ENCODE measurements at places on chromosomes 3 and 15.

DNA sequence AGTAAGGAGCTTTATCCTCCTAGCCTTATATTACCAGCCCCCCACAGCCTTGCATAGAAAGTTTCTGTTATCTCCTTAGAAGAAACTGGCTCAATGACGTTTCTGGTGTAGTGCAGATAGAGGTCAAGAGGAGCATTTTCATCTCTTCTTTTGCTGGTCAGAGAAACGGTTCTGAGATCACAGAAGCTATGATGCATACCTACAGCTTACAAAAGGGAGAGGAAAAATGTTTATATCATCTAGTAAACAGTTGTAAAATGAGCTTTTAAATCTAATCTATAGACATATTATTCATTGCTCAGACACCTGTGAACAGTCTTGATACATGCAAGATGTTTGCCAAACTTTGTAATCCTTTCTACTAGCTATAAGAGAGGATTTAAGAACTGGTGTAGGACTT is 68.0 kb downstream of the GMPS start:
- DNase-seq, result no peak

DNA sequence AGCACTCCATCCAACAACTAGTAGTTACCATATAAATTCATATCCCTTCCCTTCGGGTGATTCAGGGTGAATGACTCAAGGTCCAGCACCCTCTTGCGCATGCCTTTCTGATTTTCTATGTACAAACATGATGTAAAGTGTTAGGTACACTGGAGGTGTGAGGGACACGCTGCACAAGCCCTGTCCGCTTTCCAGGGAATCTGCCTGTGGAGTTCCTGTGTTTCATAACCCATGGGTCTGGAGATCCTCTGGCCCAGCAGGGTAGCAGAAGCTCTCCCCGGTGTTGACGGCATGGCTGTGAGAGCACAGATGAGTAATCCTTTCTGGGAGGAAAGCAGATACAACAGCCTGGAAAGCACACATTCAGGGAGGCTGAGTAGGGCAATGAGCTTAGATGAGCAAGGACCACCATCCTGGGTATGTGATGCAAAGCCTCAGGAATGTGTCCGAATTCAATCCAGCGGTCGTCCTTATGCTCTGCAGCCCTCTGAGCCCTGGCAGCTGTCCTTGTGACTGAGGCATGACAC is 142.9 kb upstream of the TP63 start:
- DNase-seq, result no peak

DNA sequence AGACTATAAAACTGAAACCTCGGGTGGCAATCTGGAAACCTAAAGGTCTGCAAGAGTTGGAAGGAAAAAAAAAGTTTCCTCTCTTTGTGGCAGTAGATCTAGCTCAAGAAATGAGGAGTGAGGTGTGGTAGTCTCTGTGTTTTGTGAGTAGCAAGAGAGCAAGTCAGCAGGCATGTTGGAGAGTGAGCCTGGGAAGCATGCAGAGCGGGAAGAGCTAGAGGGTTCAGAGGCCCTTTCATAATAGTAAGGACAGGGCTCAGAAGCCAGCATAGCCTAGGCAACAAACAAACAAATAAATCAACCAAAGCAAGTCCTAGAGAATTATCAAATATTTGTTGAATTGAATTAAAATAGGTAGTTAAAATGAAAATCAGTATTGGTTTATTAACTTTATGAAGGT is 189.7 kb upstream of the CBLB start:
- no peak for DNase-seq

DNA sequence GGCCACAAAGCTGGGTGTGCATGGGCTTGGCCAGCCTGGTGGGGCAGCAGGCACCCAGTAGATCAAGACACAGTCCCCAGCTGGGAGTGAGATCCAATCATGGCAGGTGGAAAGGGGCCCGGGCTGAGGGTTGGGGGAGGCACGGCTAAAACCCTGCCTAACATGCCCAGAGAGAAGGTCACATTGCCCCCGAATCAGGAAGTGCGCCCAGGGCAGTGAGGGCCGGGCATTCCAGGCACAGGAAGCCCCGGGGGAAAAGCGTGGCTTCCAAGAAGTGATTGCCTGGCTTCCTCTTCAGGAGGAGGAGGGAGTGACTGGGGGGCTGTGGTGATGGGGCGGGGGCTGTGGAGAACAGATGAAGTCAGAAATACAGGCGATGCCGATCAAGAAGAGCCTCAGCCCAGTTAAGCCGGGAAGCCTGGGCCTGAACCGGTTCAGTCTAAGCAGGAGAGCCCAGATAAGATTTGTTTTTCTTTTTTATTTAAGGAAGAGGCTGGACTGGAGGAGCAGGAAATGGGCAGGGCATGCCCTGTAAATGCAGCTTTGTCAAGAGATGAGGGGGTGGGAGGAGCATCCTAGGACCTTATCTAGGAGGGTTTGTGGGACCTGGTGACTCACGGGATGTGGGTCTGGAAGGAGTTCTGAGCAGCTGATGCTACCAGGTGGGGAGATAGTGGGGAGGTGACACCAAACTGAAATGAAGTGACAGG is 83.9 kb downstream of the CHSY1 start:
- DNase-seq, result no peak

DNA sequence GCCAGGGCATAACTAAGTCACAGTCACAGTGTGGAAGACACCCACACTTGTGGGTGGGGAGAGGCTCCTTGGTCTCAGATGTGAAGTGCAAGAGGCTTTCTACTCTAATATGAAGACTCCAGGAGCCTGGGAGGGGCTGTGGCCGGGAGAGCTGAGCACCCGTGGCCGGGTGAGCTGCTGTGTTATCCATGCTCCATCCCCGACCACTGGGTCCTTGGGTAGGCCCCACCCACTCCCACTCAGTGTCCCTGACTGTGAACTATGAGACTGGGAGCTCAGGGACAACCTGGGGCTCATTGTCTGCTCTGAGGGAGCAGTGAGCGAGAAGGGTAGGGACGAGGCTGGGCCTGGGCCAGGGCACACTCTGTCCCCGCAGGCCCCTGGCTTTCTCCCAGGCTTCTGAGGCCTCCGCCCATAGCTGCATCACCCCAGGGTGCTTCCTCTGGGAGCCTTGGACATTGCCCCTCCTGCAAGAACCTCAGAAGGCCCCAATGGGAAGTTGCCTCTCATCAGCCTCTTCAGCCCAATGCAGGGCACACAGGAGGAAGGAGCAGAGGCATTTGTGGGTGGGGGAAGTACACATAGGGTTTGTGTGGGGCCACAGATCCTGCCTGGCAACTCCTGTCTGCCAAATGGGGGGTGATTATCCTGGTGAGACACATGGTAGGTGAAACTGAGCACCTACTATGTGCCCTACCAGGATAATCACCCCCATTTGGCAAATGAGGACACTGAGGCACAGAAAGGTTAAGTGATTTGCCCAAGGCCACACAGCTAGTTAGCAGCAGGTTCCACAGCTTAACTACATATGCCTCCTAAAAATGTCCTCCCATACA is 2.4 kb downstream of the ANPEP start:
- DNase-seq, result no peak

- no peak for DNase-seq
These were observed 262.2 kb downstream of the CHL1 start for GRCh38 chr3:458653-459310.

DNA sequence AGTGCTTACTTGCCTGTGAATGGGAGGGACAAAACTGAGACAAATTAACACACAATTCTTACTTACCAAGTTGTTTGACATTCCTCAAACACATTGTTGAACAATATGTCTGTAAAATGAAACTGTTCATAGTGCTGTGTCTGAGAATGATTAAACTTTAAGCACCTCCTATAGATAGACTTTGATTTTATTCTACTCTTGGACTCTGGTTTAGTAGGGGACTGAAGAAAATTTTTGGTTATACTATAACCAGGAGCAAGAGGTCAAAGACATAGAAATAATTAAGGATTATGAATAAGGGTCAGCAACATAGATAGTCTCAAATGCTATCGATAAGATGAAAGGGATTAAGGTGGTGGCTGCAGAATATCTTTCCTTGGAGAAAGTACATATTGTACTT is 7.9 kb upstream of the MTFMT start:
- DNase-seq, result no peak

GRCh38 chr15:73335026-73335425 is 33.7 kb downstream of the HCN4 start:
- DNase-seq, result no peak

- no peak for DNase-seq
These were observed 434.4 kb downstream of the NR2F2 start for GRCh38 chr15:96764946-96765345.

- no peak for DNase-seq
These were observed 4.5 kb upstream of the CEP70 start for GRCh38 chr3:138598534-138598933.

DNA sequence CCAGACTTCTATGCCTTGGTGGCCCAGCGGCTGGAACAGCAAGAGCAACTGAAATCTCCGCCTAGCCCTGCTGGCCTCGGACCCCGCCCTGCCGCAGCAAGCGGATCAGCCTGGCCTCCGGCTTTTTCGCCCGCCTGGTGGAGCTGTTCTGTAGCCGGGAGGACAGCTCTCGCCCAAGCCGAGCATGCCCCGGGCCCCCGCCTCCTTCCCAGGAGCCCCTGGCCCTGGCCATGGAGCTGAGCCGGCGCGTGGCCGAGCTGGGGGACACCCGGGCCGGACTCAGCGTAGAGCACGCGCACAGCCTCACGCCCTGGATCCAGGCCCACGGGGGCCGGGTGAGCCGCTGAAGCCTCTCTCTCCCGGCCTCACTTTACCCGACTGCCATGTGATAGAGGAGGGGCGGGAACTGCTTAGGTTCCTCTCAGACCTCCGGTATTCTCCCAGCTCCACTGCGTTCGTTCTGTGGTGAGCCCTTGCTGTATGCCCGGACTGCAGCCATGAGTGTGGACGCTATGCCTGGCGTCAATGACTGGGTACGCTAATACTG is 24.1 kb upstream of the MRPL3 start:
- peak; percentile 50 for DNase-seq

DNA sequence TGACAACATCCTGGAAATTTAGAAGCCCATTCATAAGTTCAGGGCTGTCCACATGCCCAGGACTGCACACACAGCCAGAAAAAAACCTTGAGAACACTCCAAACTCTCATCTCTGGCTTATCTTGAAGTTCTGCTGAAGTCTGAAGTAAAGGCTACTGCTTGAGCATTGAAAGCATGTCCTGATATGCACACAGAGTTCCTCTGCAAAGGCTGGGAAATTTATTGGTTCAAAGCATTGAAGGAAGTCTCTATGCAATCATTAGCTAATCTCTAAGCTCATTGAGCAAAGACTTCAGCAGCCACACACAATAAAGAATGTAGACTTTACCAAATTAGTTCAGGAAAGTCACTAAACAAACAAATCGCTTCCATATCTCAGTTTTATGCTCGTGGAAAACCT is 162.0 kb upstream of the STT3B start:
- DNase-seq, result no peak

DNA sequence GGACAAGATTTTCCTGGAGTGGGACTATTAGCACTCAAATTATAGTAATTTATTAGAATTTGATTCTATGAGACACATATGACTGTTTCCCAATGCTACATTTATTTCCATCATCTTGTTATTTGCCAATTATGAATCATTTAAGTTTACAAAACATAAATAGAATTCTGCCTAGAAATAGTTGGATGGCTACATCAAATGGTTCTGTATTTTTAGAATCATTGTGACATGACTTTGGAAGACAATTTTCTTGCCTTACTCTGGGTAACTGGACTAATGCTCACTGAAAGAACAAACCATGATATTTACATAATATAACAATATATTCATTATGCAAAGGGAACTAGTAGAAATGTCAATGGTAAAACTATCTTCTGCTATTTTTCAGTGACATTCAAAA is 173.5 kb downstream of the ZIC1 start:
- no peak for DNase-seq

DNA sequence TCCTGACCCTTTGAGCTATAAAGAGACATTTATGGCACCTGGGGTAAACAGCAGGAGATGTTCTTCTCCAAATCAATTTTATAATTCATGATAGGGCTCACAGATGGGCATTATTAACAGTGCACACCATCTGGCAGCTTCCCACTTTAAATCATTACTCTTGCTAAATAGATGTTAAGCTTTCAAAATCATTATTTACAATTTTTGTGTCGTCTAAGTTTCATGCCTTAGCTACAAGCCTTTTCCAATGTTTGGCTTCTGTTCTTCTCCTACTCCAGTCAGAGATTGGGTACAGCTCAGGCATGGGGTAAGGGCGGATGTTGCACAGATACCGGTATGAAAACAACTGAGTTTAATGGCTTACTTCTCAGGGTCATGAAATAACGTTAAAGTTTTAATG is 120.9 kb upstream of the PFN2 start:
- DNase-seq, result no peak

DNA sequence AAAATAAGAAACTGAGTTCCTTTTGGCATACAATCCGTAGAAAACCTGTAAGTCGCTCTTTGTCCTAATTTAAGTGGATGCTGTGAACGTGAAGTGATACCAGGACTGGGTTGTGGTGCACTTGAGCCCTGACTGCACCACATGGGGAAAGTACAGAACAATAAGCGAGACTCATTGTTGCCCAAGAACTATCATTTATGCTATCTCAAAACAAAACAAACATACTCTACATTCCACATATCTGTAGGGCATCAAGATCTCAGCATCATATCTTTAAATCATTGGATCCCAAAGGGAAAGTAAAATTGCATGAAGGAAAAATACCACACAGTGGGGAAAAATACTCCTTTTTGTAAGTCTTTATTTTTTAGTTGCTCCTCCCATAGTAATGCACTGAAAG is 580.3 kb downstream of the MECOM start:
- no peak for DNase-seq

GRCh38 chr15:68272721-68273271 is 4.7 kb upstream of the FEM1B start:
- no peak for DNase-seq

GRCh38 chr3:66265649-66266048 is 44.8 kb downstream of the SLC25A26 start:
- DNase-seq, result no peak
